ENCODE measurements at places on chromosomes 12 and 14.

DNA sequence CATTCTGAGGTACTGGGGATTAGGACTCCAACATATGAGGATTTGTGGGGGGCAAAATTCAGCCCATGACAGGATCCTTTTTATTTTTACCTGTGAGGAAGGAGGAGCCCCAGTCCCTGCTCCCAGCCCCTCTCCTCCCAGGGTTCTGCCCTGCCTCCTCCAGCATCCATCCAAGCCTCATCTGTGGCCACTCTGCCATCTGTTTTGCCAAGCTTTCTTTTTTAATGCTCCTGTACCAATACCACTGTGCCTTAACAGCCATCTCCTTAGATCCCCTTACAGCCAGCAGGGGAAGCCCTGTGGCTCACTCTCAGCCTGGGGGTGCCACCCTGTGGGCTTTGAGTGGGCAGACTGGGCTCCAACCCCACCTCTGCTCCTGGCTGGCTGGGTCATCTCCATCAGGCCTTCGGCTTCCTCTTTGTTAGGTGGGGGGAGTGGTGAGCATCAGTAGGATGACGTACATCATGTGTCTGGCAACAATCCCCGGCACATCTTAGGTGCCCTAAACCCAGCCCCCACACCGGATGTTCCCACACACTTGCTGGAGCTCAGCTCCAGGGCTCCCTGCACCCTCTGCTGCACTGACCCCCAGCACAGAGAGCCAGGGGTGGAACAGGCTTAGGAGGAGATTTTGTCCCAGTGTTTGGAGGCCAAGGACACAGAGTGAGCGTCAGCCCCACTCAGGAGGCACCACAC is 40.2 kb downstream of the CYP46A1 start:
- no peak for DNase-seq

DNA sequence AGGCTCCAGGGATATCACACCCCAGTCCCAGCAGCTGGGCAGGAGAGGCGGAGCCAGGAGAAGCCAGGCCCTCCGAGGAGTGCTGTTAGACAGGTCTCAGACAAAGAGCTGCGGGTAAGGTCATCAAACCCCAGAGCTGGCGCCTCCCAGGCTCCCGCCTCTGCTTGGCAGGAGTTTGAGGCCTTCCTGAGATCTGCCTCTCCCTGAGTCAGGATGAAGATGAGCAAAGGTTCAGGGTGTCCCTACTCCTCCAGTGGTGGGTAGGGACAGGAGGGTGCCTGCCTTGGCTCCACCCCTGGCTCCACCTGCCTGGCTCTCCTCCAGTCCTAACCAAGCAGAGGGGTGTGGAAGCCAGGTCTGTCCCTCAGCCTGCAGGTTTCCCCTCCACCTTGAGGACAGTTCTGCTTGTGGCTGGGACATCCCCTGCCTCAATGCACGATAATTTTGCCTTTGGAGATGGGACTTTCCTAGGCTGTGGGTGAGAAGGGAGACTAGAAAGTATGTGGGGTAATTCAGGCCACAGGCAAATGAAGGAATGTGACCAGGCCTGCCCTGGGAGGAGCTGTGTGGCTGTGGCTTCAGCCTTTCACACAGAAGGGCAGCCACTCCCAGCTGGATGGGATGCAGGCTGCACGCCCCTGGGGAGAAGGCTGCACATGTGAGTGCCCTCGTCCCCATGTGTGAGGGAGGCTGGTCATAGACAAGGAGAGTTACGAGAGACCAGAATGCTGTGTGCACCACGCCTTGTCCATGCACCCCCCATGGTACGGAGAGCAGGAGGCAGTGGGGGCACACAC is 2.2 kb downstream of the PLEKHG6 start:
- peak; percentile 37 for DNase-seq

DNA sequence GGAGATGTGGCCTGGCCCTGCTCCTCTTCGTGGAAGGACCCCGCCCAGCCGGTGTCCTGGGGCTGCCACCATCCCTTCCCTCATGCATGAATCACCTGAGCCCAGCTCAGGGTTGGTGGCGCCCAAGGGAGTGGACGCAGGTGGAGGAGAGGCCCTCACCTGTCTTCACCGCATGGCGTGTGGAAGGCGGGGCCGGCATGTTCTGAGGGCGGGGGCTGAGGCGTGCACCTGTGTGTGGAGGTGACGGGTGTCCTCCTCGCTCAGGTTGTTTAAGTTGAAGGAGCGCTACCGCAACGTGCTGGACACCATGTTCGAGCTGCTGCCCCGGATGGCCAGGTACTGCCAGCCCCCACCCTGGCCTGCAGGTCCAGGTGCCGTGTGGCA is 47.0 kb downstream of the SLC8B1 start:
- no peak for DNase-seq

- DNase-seq, result no peak
Observed at GRCh38 chr12:10101648-10102220, 2.9 kb upstream of the CLEC1A start.

DNA sequence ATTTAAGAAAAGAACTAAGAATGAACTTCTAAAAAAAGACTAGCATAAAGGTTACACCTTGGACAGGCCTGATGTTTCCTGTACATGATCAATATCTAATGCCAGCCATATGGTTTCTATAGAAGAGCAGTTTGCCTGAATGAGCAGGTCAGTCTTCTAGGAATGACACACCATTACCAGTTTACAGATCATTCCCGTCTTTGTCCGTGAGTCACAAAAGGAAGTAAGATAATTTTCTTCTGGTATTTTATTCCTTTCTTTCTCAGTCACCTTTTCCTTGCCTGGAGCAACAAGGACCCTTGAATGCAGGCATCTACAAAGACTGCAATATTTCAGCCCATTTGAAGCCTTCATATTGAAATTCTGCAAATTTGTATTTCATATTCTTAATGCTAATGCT is 44.6 kb upstream of the CNTN1 start:
- no peak for DNase-seq

GRCh38 chr14:62665286-62665685 is 380.0 kb downstream of the KCNH5 start:
- no peak for DNase-seq

GRCh38 chr14:38951451-38951850 is 151.6 kb downstream of the SEC23A start:
- no peak for DNase-seq

DNA sequence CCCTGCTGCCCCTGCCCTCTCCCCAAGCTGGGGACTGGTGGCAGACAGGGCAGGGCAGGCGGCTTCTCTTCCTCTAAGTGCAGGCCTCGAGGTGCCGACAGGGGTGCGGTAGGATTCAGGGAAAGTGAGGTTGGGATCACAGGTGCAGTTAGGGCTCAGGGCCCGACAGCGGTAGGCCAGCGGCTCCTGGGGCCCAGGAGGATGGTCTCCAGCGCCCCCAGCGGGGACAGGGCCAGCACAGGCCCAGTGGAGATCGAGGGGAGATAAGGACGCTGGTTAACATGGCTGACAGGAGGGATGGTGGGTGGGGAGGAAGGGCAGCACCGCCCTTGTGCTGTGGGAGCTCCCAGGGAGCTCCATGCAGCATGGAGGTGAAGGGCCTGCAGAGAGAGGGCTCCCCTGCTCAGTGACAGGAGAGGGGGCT is 935 bp upstream of the CRIP1 start:
- peak; percentile 54 for DNase-seq

- no peak for DNase-seq
Observed at GRCh38 chr14:27242874-27243273, 645.0 kb upstream of the NOVA1 start.

GRCh38 chr12:49604856-49605255 is 583 bp downstream of the FAM186B start:
- no peak for DNase-seq

- no peak for DNase-seq
Observed at GRCh38 chr12:66189889-66190288, 875 bp downstream of the IRAK3 start.

DNA sequence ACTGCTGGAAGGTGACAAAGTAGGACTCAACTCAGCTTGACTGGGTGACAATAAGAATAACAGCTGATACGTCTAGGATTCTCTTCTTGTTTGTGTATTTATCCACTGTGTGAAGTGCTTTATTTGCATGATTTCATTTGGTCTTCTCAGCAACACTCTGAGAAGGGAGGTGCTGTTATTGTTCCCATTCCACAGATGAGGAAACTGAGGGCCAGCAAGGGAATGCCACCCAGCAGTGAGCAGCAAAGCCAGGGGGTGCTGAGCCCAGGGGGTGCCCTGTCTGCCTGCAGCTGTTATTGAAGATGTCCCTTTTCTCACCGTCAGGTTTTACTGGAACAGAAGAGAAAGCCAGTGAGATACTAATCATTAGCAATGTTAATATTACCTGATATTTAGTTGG is 62.8 kb downstream of the RNFT2 start:
- DNase-seq, result no peak

GRCh38 chr12:22728987-22729386 is 104.0 kb downstream of the ETNK1 start:
- no peak for DNase-seq

DNA sequence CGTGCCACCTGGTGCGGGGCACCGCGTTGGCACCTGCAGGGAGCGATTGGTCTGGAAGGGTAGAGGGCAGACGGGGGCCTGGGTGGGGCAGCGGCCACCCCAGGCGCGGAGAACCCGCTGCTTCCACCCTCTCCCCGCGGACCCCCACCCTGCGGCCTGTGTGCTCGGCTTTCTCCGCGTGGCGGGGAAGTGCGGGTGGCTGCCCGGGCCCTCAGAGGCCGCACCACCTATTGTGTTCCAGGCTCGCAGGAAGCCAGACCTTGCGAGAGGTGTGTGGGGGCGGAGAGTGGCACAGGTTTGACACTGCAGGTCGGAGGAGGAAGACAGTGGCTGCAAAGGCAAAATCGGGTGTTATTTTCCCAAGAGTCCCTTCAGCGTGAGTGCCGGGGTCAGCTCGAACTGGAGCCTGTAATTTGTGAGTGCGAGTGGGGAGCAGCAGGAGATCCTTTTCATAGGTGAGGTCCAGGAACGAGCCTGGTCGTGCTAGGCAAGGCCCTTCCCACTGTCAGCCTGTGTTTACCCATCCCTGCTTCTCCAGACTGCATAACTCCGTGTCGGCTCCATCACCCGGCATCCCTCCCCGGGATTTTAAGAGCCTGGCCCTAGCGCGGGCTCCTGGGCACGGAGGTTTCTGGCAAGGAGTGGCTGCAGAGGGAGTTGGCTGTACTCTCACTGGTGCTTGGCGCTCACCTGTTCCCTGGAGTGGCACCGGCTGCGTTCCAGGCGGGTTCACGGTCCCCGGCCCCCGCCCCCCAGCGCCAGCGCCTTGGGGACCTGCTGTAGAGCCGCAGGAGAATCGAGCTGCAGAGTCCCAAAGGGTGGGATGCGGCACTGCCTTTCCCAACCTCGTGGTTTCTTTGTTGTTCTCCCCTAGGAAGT is 935 bp downstream of the TBC1D30 start:
- DNase-seq, result peak; percentile 12

GRCh38 chr12:47892819-47893218 is 12.0 kb downstream of the VDR start:
- DNase-seq, result no peak

DNA sequence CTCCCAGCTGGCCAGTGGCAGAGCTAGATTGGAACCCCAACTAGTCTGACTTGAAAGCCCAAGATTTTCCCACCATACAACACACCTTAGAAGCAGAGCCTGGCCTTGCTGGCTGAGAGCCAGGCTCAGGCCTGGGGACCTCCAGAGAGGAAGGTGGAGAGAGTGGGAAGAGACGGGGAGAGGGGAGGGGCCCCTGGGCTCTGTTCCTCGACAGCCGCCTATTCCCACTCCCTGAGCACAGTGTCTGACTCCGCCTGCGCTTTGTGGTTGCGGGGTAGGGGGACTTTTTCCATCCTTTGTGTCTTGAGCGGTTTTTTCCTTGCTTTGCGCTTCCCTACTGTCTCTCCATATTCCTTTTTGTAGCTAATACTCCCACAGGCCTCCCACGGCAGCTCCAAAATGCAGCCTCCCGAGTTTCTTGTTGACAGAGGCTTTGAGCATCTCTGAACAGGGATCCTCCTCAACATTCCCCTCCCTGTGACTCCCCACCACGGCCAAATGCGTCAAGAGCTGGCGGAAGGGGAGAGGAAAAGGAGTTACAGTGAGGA is 4.0 kb upstream of the KCNH3 start:
- DNase-seq, result no peak

DNA sequence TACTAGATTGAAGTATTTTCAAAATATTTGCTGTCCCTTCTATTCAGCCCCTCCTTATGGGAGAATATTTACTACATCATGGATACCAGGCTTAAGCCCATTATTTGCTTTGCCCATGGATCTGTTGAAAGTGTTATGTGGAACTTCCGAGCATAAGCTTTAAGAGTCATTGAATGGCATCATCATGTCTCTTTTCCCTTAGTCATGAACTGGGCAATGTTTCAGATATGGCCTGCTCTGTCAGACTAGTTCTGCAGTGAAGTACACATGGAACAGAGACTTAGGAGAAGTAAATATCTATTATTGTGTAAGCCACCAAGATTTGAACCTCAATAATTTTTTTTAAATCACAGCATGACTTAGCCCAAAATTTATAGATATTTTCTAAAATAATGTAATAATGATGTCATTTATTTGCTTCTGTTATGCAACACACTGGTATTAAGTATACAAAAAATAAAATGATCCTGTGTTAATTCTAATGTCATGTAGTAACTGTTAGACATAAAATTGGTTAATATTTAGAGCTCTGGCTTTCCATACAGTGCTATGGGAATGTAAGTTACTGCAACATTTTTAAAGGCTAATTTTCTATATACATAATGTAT is 1097.3 kb downstream of the SLC16A7 start:
- no peak for DNase-seq

- no peak for DNase-seq
Observed at GRCh38 chr12:100187068-100187467, 13.5 kb upstream of the ACTR6 start.

- DNase-seq, result no peak
Observed at GRCh38 chr14:25042362-25043299, 7.3 kb downstream of the STXBP6 start.

- no peak for DNase-seq
Observed at GRCh38 chr12:124734224-124734788, 129.4 kb downstream of the SCARB1 start.

DNA sequence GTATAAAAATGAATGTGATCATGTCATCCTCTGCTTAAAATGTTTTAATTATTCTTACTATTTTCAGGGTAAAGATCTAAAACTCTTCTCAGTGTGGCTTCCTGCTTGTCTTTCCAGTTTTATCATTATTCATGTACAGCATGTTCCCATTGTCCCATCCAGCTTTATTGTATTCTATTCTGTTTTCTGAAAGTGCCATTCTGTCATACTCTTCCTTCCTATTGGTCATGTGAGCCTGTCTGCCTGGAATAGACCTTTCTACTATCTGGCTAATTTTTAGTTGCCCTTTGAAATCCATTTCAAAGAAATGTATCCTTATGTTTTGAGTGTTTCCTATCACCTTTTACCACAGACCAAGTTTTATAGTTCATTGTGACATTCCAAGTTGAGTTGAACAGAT is 34.9 kb downstream of the PALS1 start:
- DNase-seq, result no peak

- DNase-seq, result no peak
Observed at GRCh38 chr14:90620568-90621077, 195.6 kb downstream of the TTC7B start.

GRCh38 chr12:47014474-47014873 is 64.9 kb upstream of the PCED1B start:
- DNase-seq, result no peak

Data from activated CD4-positive, alpha-beta T cell treated with anti-CD3 and anti-CD28 coated beads, Interleukin-2, amount 50 U/mL, for 48 hours (primary cell).